ENCODE measurements at places on chromosomes 1 and 21. TPM values are rescaled to one million over a fixed set of nuclear protein-coding genes. Genes with fewer than 3 reads are reported as not detected.

DNA sequence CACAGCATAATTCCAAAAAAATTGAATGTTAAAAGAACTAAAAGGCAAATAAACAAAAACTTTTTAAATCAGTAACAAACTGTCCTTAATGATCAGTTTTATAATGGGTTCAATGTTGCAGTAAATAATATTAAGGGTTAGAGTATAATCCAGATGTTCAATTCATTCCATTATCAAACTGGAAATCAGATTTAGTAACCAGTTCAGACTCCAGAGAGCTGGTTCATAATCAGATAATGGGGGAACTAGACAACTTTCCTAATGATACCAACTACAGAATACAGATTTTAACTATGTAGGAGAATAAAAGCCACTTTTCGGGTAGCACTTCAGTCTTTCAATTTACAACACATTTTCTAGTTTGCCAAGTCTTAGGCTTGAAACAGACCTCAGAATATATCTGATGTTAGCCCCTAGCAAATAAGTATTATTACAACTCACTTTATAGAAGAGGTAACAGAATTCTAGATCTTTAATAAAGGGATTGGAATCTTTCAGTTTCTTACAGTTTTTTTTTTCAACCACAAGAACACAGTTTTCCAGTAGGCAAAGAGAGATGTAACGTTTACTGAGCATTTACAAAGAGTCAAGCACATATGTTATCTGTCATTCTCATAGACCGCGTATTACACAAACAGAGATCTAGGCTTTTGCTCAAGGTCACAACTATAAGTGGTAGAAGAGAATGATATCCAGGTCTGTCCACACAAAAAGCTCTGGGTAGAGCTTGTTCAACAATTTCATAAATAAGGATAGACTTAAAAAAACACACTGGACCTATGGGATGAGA is 1.9 kb upstream of the DCAF6 start:
- peak overlapping the region; percentile 86 for H3K27ac ChIP-seq
- DNase-seq: no peak
- H3K4me3 ChIP-seq: peak overlapping the region; percentile 66

DNA sequence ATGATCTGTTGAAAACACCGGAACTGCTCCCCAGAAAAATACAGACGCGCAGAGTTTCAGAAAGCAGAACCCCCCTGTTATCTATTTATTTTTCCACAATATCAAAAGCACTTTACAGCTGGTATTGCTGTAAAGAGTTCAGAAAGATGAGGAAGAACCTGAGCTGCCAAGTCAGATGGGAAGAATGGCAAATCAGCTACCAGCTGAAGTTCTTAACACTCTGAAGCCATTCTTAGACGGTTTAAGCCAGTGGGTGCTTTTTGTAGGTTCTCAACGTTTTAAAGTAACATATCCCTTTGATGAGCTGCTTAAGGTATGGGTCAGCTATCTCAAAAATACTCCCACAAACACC is 714 bp upstream of the AKIRIN1 start:
- peak overlapping the region; percentile 35 for H3K4me3 ChIP-seq
- H3K36me3 ChIP-seq: no peaks in the 10 kb centered on the region
- H3K27ac ChIP-seq: peak overlapping the region; percentile 66
- H3K4me1 ChIP-seq: peaks cover 27% of the 10 kb centered on the region
- DNase-seq: no peak
- no peaks in the 10 kb centered on the region for H3K27me3 ChIP-seq

Gene UMODL1
- 0.21 TPM for total RNA-seq

Gene SRSF4
- total RNA-seq: 44.1 TPM

GRCh38 chr1:77627978-77628570 is 54.4 kb downstream of the ZZZ3 start:
- no peaks in the 10 kb centered on the region for H3K4me1 ChIP-seq
- H3K27me3 ChIP-seq: no peaks in the 10 kb centered on the region
- H3K27ac ChIP-seq: no peak overlapping the region
- no peak overlapping the region for H3K4me3 ChIP-seq
- no peaks in the 10 kb centered on the region for H3K36me3 ChIP-seq

- H3K4me1 ChIP-seq: no peaks in the 10 kb centered on the region
- H3K4me3 ChIP-seq: no peak overlapping the region
- no peaks in the 10 kb centered on the region for H3K36me3 ChIP-seq
- no peaks in the 10 kb centered on the region for H3K27me3 ChIP-seq
- no peak overlapping the region for H3K27ac ChIP-seq
Observed at GRCh38 chr1:65832296-65832695, 39.6 kb downstream of the PDE4B start.

Gene COA6
- 41.0 TPM for total RNA-seq

Gene CLDN8
- not detected for total RNA-seq

All from Caco-2 (cell line).